Stimulated activated CD4-positive, alpha-beta T cell treated with anti-CD3 and anti-CD28 coated beads, Interleukin-1b, Interleukin-23, amount 100 ng/mL, for 1 hour (primary cell): ENCODE measurements at places on chromosomes 7 and 10.

- no peak for DNase-seq
These were observed 936 bp upstream of the REPIN1 start for GRCh38 chr7:150367677-150368095.

DNA sequence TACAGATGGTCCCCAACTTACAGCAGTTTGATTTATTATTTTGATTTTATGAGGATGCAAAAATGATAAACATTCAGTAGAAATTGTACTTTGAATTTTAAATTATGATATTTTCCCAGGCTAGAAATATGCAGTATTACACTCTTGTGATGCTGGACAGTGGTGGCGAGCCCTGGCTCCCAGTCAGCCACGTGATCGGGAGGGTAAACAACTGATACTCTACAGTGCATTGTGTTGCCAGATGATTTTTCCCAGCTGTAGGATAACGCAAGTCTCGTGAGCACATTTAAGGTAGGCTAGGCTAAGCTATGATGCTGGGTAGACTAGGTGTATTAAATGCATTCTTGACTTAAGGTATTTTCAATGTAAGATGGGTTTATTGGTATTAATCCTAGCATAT lies 865.2 kb downstream of the SORCS3 start:
- no peak for DNase-seq

- DNase-seq: no peak
These were observed 416.4 kb upstream of the MKI67 start for GRCh38 chr10:128542659-128543058.

GRCh38 chr7:29149036-29149435 lies 2.7 kb upstream of the CPVL start:
- no peak for DNase-seq
